Sigmoid colon (tissue), 7 donors: ENCODE measurements at places on chromosomes 4 and X. TPM values are rescaled to one million over a fixed set of nuclear protein-coding genes. Genes with fewer than 3 reads are reported as not detected.

GRCh38 chr4:113979905-113980615 lies 613 bp upstream of the ARSJ start:
- H3K4me1 ChIP-seq: peaks cover 41% of the 10 kb centered on the region
- H3K27ac ChIP-seq: peak overlapping the region; percentile 87
- DNase-seq: no peak
- no peaks in the 10 kb centered on the region for H3K27me3 ChIP-seq

- peaks cover 14% of the 10 kb centered on the region for H3K4me1 ChIP-seq
- DNase-seq: no peak
- no peak overlapping the region for H3K4me3 ChIP-seq
- no peaks in the 10 kb centered on the region for H3K36me3 ChIP-seq
- H3K27me3 ChIP-seq: peaks cover 43% of the 10 kb centered on the region
Observed at GRCh38 chr4:25859429-25860148, 3.2 kb downstream of the SEL1L3 start.

- no peak overlapping the region for H3K4me3 ChIP-seq
- DNase-seq: no peak
Observed at GRCh38 chr4:57059890-57060716, 50.1 kb downstream of the IGFBP7 start.

DNA sequence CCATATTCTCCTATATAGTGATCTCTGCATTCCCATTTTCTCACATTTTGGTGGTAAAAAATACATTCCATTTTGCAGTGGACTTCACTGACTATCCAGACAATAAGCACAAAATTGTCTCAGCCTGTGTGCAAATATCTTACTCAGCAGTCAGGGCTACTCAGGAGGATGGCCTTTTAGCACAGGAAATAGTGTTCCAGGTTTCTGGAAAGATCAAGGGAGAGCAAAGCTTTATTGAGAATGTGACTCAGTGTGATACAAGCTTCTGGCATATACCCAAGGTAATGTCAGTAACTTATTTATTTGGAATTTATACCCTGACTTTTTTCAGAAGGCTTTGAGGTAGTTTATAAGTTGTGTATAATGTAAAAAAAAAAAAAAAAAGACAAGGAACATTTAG lies 233.4 kb downstream of the TEX13A start:
- no peak overlapping the region for H3K27ac ChIP-seq
- no peaks in the 10 kb centered on the region for H3K36me3 ChIP-seq
- no peaks in the 10 kb centered on the region for H3K27me3 ChIP-seq

ERVMER34-1 gene
- not detected for total RNA-seq
